Cortex of kidney (tissue), 1 donor: ENCODE measurements at places on chromosomes 5 and 9.

- no peak for DNase-seq
Measured at GRCh38 chr5:56255502-56255901, 22.4 kb upstream of the ANKRD55 start.

- no peak for DNase-seq
Measured at GRCh38 chr5:88490874-88491273, 222.2 kb upstream of the TMEM161B start.

GRCh38 chr5:5316334-5316733, 106.1 kb upstream of the ICE1 start:
- DNase-seq, result no peak

DNA sequence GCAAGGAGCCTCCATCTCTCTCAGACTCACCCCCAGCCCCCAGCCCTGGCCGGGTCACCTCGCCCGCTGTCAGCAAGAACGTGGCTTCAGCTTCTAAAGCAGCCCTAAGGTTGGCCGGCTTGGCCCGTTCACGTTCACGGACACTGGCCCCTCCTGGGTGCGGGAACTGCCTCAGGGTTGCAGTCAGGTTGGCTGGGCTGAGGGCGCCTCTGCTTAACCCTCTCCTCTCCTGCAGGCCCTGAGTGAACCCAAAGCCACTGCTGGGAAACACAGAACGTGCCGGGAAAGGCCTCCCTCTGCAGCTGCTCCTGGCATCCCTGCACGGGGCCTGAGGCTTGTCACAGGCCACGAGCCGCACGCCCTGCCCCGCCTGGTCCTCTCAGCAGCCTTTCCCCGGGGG, 40.1 kb upstream of the UBAC1 start:
- DNase-seq, result no peak

DNA sequence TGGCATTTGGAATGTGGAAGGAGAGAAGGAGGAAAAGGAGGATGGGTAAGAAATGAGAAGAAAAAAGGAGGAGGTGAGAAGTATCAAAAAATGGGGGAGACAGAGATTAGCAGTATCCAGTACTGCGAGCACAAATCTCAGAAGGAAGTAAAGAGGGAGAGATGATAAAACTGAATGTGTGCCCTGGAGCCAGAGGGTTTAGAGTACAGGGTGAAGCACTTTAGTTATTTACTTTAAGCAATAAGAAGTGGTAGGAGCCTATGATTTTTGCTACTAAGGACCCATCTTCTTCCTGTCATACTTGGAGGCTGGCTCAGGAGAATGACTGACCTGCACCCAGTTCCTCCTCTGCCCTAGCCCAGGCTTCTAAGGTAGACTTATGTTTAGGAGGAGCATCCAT, 94.9 kb downstream of the ADRB2 start:
- no peak for DNase-seq

- DNase-seq, result no peak
Measured at GRCh38 chr5:14380712-14381111, 200.9 kb upstream of the OTULINL start.

GRCh38 chr5:178291969-178292825, 59.6 kb upstream of the PHYKPL start:
- no peak for DNase-seq

DNA sequence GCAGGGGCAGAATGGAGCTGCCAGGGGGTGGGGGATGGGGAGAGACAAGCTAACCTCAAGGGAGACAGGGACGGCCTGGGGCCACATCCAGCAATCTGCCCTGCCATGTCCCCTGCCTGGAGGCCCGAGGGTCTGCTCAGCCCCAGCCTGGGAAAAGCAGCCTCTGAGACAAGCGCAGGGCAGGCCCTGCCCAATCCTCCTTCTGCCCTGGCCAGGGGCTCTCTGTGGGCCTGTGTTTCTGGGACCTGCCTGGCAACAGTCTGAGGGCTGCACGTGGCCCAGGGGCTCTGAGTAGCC, 13.9 kb upstream of the QSOX2 start:
- no peak for DNase-seq

GRCh38 chr5:179606071-179606909, 17.2 kb downstream of the HNRNPH1 start:
- no peak for DNase-seq

DNA sequence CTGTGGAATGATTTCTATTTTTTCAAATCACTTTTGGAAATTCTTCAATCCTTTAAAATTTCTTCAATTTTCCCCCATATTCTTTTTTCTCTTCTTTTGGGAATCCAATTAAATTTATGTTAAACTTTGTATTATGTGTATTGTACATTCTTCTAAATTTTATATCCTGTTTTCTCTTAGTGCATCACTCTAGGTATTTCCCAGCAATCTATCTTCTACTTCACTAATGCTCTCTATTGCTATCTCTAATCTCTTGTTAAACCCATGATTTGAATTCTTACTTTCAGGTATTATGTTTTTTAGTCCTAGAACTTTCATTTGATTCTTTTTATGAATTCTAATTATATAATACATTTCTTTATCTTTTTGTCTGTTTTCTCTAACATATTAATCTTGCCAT, 23.4 kb upstream of the SLC24A2 start:
- no peak for DNase-seq

- DNase-seq, result no peak
Measured at GRCh38 chr9:69811351-69811868, 9.2 kb upstream of the CFAP95 start.

DNA sequence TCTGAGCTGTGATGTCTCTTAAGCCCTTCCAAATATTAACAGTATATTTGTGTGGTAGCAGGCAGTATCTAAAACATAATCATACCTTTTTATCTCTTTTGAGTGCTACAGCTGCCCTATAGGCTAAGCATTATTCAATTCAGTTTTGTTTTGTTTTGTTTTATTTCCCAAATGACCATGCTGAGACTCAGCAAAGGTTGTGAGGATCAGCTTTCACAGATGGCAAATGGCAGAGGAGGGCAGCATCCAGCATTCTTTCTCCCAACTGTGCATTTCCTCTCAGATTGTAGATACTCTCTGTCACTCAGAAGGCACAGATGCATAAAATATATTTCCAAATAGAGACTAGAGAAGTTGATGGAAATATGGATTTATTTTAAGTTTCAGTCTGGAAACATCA, 90.7 kb downstream of the DAPK1 start:
- no peak for DNase-seq

DNA sequence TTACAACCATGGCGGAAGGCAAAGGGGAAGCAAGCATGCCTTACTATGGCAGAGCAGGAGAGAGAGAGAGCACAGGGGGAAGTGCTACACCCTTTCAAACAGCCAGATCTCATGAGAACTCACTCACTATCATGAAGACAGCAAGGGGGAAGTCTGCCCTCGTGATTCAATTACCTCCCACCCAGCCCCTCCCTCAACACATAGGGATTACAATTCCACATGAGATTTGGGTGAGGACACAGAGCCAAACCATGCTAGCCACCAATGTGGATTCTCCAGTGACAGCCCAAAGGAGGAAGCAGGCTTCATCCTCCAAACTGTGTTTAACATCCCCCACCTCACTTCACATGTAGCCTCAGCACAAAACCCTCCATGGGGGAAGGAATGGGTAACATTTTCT, 563.7 kb downstream of the CDK5RAP2 start:
- no peak for DNase-seq

DNA sequence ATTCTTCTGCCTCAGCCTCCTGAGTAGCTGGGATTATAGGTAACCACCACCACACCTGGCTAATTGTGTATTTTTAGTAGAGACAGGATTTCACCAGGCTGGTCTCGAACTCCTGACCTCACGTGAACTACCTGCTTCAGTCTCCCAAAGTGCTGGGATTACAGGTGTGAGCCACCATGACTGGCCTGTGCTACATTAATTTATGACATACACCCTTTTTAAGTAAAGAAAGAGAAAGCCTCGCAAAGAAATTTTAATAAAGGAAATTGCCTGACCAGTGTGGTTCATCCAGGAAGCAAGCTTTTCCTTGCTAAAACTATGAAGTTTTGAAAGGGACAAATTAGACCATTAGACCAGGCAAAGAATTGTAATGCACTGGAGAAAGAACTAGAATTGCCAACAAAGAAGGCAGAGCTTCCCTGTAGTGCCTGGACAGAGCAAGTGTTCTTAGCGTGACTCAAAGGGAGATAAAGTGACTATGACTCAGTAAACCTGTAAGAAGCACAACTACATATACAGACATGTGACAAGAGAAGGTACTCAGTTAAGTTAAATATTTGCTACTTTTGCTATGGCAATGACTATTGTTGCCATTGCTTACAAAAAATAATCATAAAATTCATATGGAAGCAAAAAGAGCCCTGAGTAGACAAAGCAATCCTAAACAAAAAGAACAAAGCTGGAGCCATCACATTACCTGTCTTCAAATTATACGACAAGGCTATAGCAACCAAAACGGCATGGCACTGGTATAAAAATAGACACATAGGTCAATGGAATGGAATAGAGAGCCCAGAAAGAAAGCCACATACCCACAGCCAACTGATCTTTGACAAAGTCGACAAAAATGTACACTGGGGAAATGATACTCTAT, 54.6 kb downstream of the FYB1 start:
- DNase-seq, result no peak

DNA sequence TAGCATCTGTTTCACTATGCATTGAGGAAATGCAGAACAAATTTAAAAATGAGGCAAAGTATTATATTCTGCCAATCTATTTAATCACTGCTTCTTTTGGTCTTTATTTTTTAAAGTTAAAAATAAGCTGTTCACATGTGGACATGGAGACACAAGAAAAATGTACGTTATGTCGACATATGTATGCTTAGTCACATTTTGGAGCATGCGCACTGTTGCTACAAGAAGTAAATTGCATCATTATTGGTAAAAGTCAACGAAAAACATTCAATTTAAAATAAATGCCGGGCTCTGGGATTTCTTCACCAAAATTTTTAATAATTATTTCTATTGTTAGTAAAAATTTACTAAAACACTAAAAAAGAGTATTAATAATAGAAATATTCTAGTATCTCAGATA, 876.3 kb upstream of the CTNND2 start:
- DNase-seq, result no peak

DNA sequence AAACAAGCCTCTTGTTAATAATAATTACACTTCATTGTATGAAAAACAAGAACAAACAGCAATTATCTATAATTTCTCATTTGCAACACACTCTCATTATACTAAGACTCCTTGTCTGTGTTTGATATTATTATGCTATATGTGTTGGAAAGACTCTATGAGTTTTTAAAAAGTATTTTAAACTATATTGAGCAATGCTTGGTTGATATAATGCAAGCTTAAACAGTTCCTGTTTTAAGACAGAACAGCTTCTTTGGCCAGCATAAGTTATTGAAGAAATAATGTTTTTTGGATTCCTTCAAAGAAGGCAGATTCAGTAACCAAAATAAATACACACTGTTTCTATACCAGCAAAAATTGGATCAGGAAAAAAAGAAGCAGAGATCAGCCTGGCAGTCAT, 871.4 kb downstream of the MAT2B start:
- DNase-seq, result no peak

GRCh38 chr5:6728011-6728794, 15.0 kb downstream of the TENT4A start:
- no peak for DNase-seq

- DNase-seq, result no peak
Measured at GRCh38 chr5:178902849-178903248, 7.1 kb downstream of the ZFP2 start.

DNA sequence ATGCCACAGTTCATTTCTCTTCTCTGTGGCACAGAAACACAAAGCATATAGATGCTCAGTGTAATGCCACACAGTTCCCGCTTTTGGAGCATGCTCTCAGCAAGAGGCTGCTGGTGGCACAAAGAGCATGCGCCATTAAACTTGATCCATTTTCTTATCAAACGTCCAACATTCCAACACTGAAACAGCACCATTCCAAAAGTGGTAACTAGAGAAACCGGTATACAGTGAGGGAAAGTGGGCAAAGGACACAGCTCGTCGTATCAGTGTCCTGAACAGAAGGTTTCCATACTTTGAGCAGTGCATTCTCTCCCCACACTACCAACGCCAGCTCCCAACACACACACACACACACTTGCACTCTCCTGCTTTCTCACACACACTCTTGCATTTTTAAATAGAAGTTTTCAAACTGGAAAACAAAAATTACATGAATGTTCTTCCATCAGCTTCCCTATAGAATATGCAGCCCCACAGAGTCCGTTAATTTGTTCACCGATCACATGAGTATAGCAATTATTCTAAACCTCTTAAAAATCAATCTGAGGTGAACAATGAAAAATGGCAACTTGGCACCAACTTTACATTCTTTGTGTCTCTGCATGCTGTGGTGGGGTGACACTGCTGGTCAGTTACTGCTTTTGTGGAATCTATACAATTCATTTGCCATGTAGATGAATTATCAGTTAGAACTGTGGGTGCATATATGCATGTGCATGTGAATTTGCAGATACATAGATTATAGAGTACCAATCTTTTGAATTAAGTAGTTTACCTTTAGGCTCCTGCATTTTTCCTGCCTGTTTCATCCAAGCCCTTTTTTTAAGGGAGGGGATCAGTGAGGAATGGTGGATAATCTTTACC, 5.7 kb downstream of the NFIB start:
- no peak for DNase-seq

DNA sequence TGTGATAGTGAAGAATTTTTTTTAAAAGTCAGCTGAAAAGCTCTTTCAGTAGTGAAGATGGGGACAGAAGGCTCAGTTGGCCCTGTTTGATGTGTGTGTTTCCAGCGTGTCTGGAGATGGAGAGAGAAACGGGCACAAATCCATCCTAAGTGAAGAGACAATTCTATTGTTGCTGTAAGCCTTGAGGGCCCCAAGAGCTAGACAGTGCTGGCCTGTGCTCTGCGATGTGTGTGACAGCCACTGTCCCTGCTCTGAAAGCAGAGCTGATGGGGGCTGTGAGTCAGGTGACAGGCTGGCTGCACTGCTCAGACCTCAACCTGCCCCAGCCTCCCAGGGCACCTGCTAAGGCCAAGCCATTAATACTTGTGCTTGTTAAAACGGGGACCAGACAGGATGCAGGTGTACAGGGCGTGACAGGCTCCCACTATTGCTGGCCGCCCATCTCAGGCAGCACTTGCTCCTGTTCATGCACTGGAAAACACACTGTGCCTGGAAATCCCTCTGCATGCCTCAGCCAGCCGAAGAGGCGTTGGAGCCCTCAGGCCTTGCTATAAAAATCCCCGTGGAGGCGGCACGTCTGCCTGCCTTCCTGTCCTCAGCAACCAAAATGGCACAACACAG, 44.6 kb upstream of the SEMA4D start:
- DNase-seq, result no peak

GRCh38 chr5:143390258-143390657, 13.2 kb downstream of the NR3C1 start:
- no peak for DNase-seq

DNA sequence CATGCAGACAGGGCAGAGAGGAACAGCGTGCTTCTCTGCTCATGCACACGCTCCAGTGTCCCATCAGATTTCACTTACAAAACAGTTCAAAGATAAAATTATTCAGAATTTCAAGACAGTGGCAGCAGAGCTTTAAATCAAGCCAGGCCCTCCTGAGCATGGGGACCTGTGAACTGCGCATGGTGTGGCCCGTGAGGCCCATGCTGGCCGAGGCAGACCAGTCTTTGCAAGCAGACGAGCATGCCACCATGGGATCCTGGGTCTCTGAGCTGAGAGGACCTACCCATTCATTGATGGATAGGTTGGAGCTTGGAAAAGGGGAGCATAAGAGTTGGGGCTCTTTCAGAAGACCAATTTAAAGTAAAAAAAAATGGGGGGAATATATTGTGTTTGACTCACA, 35.0 kb upstream of the SAP30L start:
- no peak for DNase-seq

GRCh38 chr9:121138973-121139372, 62.7 kb downstream of the RAB14 start:
- no peak for DNase-seq
